ENCODE measurements at places on chromosomes 4 and X. TPM values are rescaled to one million over a fixed set of nuclear protein-coding genes. Genes with fewer than 3 reads are reported as not detected.

GRCh38 chrX:50635817-50636365 is 165.3 kb upstream of the DGKK start:
- DNase-seq, result no peak
- H3K36me3 ChIP-seq, result peaks cover 6% of the 10 kb centered on the region
- no peak overlapping the region for H3K27ac ChIP-seq
- H3K27me3 ChIP-seq, result no peaks in the 10 kb centered on the region

- no peaks in the 10 kb centered on the region for H3K27me3 ChIP-seq
- H3K36me3 ChIP-seq, result no peaks in the 10 kb centered on the region
- H3K27ac ChIP-seq, result peak overlapping the region; percentile 13
- H3K4me1 ChIP-seq, result peaks cover 6% of the 10 kb centered on the region
Measured at GRCh38 chr4:76804096-76804495, 93.8 kb downstream of the SOWAHB start.

DNA sequence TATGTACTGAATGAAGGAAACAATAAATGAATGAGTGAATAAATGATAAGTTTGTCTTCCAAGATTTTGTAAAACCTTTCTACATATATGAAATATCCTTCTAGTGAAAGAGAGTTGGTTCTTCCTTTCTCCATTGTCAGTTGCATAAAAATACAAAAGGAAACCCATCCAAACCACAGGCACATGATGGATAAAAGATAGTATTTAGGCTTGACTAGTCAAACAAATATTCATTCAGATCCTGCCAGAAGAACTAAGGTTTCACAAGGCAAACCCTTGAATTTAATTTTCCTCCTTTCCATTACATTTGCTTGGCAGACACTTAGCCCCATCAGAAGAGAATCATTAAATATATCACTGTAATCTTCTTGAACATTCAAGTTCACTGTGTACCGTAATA is 208.4 kb downstream of the COL25A1 start:
- no peak for DNase-seq
- H3K36me3 ChIP-seq, result no peaks in the 10 kb centered on the region
- no peak overlapping the region for H3K4me3 ChIP-seq
- no peak overlapping the region for H3K27ac ChIP-seq
- peaks cover 1% of the 10 kb centered on the region for H3K4me1 ChIP-seq

DNA sequence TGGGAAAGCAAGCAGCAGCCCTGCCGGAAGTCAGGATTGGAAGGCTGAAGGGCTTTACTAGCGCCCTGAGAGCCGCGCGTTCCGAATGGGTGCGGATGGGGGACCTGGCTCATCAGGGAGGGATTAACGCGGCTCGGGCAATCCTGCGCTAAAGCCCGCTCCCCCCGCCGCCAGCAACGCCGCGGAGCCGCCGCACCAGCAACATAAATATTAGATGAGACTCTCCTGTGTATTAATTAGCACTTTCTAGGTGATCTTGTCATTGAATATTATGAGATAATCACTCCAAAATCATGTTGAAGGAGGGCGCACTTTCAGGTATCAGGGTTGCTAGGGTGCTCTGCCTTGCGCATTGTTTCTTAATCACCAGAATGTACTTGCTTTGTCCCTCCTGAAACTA is 357.2 kb upstream of the FAM241A start:
- no peak overlapping the region for H3K27ac ChIP-seq
- no peaks in the 10 kb centered on the region for H3K36me3 ChIP-seq
- no peaks in the 10 kb centered on the region for H3K27me3 ChIP-seq
- H3K4me3 ChIP-seq, result peak overlapping the region; percentile 19
- peaks cover 21% of the 10 kb centered on the region for H3K4me1 ChIP-seq

GRCh38 chr4:16194214-16194613 is 32.1 kb downstream of the TAPT1 start:
- H3K36me3 ChIP-seq, result peaks cover 13% of the 10 kb centered on the region
- H3K4me1 ChIP-seq, result peaks cover 3% of the 10 kb centered on the region
- no peak overlapping the region for H3K27ac ChIP-seq
- H3K27me3 ChIP-seq, result no peaks in the 10 kb centered on the region
- no peak overlapping the region for H3K4me3 ChIP-seq

GAGE1 gene
- not detected for total RNA-seq

WDR44 gene
- 71.7 TPM for total RNA-seq

GRCh38 chr4:88063634-88064296 is 56.3 kb downstream of the PKD2 start:
- peaks cover 2% of the 10 kb centered on the region for H3K4me1 ChIP-seq
- H3K4me3 ChIP-seq, result no peak overlapping the region
- peaks cover 59% of the 10 kb centered on the region for H3K36me3 ChIP-seq
- no peak for DNase-seq

DNA sequence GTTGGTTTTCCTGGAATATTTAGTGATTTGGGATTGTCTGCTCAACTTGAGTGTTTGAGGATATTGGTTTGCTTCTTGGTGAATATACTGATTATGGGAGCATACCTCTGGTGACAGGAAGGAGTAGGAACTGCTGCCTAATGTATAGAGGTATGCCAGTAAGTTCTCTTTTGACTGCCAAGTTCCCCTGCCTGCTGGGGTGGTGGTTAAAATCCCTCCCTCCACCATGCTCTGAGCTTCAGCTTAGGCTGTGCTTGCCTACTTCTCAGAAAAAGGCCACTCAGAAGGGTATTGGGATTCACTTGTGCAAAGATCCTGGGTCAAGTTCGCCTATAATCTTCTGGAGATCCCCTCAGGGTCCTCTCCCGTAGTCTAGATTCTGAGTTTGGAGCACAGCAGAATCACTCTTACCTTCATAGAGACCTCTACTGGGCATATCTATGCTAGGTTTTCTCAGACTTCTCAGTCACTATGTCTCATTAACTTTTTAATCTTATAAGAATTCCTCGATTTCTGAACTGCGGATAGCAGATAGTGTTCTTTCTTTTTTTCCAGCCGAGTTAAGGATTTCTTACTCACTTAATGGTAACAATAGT is 44.7 kb upstream of the DCK start:
- H3K4me1 ChIP-seq, result no peaks in the 10 kb centered on the region
- peaks cover 9% of the 10 kb centered on the region for H3K36me3 ChIP-seq
- no peaks in the 10 kb centered on the region for H3K27me3 ChIP-seq
- H3K4me3 ChIP-seq, result no peak overlapping the region
- DNase-seq, result no peak

ARMCX4 gene
- total RNA-seq, result 14.0 TPM

GRCh38 chr4:40782876-40783275 is 33.1 kb downstream of the NSUN7 start:
- no peak overlapping the region for H3K27ac ChIP-seq
- H3K27me3 ChIP-seq, result no peaks in the 10 kb centered on the region
- DNase-seq, result no peak
- H3K4me3 ChIP-seq, result no peak overlapping the region
- H3K36me3 ChIP-seq, result peaks cover 8% of the 10 kb centered on the region

GRCh38 chr4:144754562-144755410 is 108.8 kb downstream of the HHIP start:
- no peaks in the 10 kb centered on the region for H3K27me3 ChIP-seq
- no peaks in the 10 kb centered on the region for H3K36me3 ChIP-seq
- no peak overlapping the region for H3K4me3 ChIP-seq
- H3K27ac ChIP-seq, result no peak overlapping the region
- peak; percentile 68 for DNase-seq

DNA sequence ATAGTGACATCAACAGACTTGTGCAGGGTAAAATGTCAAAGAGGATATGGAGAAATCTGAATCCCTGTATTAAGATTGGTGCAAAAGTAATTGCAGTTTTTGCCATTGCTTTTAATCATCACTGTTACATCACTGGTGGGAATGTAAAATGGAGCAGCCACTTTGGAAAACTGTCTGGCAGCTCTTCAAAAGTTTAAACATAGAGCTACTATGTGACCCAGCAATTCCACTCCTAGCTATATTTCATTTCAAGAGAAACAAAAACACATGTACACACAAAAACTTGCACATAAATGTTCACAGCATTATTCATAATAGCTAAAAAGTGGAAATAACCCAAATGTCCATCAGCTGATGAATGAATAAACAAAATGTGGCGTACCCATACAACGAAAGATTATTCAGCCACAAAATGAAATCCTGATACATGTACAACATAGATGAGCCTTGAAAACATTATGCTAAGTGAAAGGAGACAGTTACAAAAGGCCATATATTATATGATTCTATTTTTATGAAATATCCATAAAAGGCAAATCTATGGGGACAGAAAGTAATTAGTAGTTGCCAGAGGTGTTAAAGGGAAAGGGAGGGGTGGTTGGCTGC is 106.4 kb downstream of the AMELX start:
- no peak overlapping the region for H3K27ac ChIP-seq
- no peaks in the 10 kb centered on the region for H3K27me3 ChIP-seq
- DNase-seq, result no peak
- no peaks in the 10 kb centered on the region for H3K36me3 ChIP-seq
- no peaks in the 10 kb centered on the region for H3K4me1 ChIP-seq

- peak; percentile 38 for DNase-seq
- H3K4me1 ChIP-seq, result no peaks in the 10 kb centered on the region
- H3K27me3 ChIP-seq, result no peaks in the 10 kb centered on the region
- no peaks in the 10 kb centered on the region for H3K36me3 ChIP-seq
Measured at GRCh38 chrX:7586126-7586525, 256.8 kb upstream of the VCX start.

HELQ gene
- total RNA-seq, result 14.5 TPM

DNA sequence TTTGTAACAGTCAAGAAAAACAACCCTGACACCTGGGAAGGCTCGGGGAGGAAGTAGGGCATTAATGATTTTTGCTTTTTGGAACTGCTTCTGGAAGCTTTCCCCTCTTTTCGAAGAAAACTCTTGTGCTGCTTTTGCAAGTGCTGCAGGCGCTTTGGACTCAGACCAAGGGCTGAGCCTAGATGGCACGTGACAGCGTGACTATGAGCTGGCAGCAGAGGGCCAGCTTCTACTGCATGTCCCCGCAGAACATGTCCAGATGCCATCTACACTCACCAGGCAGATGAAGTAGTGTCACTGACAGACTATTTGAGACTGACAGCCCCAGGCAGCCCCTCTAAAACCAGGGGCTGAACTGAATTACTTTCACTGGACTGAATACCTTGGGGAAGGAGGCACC is 6.2 kb downstream of the NR0B1 start:
- DNase-seq, result peak; percentile 42
- H3K27ac ChIP-seq, result no peak overlapping the region
- H3K27me3 ChIP-seq, result no peaks in the 10 kb centered on the region
- no peak overlapping the region for H3K4me3 ChIP-seq
- no peaks in the 10 kb centered on the region for H3K4me1 ChIP-seq

- no peak overlapping the region for H3K4me3 ChIP-seq
- H3K27me3 ChIP-seq, result no peaks in the 10 kb centered on the region
- no peaks in the 10 kb centered on the region for H3K36me3 ChIP-seq
Measured at GRCh38 chr4:47084111-47084510, 52.7 kb downstream of the GABRB1 start.

MAGED4 gene
- total RNA-seq, result 78.4 TPM

DNA sequence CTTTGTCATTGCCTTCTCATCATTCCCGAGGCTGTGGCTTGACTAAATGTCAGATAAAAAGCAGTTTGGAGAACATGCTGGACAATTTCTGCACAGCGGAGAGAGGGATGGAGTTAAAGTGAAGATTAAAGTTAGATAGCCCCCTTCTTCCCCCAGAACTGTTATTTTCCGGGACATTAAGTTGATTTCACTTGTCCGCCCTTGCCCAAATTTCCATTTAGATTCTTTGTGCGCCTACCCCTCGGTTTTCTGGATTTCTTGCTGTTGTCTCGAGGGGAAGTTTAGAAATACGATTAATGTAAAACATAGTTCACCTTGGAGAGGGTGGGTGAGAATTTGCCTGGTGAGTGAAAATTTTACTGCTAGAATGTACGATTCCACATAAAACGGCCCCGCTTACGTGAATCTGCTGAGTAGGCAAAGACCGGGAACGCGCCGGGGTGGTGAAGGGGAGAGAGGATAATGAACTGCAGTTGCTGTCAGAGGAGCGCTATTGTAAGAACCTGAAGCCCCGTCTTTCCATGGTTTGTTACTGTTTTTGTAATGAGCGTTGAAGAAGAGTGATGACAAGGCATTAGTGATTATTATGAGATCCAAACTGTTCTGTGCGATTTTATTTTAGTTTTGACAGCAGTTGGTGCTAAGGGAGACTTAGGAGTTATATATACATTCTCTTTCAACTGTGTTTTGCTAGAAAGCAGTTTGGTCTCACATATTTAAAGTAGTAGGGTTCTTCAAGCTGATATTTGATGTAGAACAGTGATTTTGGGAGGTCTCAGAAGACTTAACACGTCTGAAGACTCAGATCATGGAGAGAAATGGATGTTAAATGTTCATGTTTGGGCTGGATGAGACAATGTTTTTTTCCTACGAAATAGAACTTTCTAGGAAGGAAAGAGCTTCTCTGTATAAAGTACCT is 73.0 kb downstream of the AFF1 start:
- no peaks in the 10 kb centered on the region for H3K27me3 ChIP-seq
- H3K36me3 ChIP-seq, result no peaks in the 10 kb centered on the region
- H3K4me3 ChIP-seq, result peak overlapping the region; percentile 98
- peak; percentile 77 for DNase-seq

- no peak for DNase-seq
- H3K4me1 ChIP-seq, result no peaks in the 10 kb centered on the region
- H3K27me3 ChIP-seq, result no peaks in the 10 kb centered on the region
- H3K36me3 ChIP-seq, result no peaks in the 10 kb centered on the region
- H3K4me3 ChIP-seq, result no peak overlapping the region
- H3K27ac ChIP-seq, result no peak overlapping the region
Measured at GRCh38 chr4:122762520-122762919, 30.0 kb downstream of the BBS12 start.

DNA sequence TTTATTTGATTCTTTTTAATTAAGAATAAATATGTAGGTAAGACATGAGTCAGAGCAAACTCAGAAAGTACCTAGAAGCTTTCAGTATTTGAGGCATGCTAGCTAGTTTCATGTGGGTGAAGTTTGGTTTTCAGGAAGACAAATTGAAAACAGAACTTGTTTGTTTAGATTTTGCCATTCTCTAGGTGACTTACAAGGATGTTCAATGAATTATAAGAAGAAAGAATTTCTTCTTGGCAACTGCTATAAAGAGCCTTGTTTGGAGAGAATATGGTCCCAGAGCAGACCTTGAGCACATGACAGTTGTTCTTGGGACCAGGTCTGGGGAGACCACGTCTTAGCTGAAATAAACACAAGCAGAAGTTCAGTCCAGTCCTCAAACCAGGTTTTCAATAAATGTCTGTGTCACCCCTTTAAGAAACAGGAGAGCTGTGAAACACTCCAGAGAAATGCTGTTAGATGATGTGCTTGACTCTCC is 38.0 kb upstream of the IL21 start:
- H3K4me1 ChIP-seq, result peaks cover 4% of the 10 kb centered on the region
- H3K36me3 ChIP-seq, result no peaks in the 10 kb centered on the region
- H3K4me3 ChIP-seq, result no peak overlapping the region
- no peak for DNase-seq
- H3K27me3 ChIP-seq, result no peaks in the 10 kb centered on the region

MAGEA1 gene
- not detected for total RNA-seq

DNA sequence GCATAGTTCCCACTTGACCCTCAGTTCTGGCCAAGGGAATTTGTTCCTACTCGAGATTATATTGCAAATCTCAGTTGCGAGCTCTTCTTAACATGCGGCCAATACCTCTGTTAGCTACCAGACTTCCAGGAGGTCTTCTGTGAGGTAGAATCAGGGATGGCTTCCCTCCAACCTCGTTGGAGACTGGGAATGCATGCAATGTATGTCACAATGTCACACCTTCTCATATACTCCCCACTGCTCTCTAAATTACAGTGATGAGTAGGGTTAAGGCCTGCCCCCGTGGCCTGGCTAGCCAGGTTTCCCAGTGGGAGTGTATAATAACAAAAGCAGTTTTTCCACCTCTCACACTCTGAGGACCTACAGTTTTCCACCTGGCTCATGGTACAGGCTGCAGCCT is 1962.5 kb downstream of the ARAP2 start:
- no peaks in the 10 kb centered on the region for H3K36me3 ChIP-seq
- no peak overlapping the region for H3K27ac ChIP-seq
- peak; percentile 51 for DNase-seq
- no peaks in the 10 kb centered on the region for H3K4me1 ChIP-seq
- H3K4me3 ChIP-seq, result no peak overlapping the region
- no peaks in the 10 kb centered on the region for H3K27me3 ChIP-seq

NDNF gene
- 2.4 TPM for total RNA-seq

All from endodermal cell (in vitro differentiated cells).